Activated CD8-positive, alpha-beta T cell treated with anti-CD3 and anti-CD28 coated beads, Interleukin-2, amount 10 ng/mL, durations not matched to agents 7 days and 5 days (primary cell): ENCODE measurements at places on chromosomes 16 and 17.

DNA sequence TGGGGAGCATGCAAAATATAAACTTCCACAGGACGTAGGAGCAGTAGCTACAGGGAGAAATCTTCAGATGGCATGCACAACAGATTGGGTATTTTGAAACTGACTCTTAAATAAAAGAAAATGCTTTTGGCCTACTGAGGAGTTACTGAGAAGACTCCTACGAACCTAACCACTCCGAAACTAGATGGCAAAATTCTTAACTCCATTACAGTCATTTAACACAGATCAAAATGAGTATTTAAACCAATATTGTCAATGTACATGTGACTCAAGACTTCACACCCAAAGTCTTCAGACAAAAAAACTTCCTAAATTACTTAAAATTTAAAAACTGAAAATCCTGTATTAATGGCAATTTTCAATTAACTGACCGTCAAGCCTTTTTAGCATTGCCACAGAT, 8.4 kb upstream of the TERB1 start:
- no peak for DNase-seq

- no peak for DNase-seq
Measured at GRCh38 chr17:20993863-20994778, 48.7 kb downstream of the USP22 start.

- no peak for DNase-seq
Measured at GRCh38 chr16:69701866-69702265, 24.5 kb downstream of the NQO1 start.

GRCh38 chr16:81779536-81780320, 637 bp downstream of the PLCG2 start:
- peak; percentile 34 for DNase-seq

DNA sequence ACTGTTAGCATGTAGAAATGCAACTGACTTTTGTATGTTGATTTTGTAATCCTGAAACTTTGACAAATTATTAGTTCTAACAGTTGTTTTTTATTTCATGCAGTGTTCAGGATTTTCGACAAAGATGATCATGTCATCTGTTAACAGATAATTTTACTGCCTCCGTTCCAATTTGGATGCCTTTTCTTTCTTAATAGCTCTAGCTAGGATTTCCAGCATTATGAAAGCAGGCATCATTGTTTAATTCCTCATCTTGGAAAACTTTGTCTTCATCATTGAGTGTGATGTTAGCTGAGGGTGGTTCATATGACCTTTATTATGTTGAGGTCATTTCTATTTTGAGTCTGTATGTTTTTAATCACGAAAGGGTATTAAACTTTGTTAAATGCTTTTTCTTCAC, 31.9 kb downstream of the RMI2 start:
- no peak for DNase-seq

- peak; percentile 94 for DNase-seq
Measured at GRCh38 chr17:35930211-35931065, at the start of gene RDM1. RDM1 (minus strand) TSS chr17:35930773; CDS start chr17:35930727, 46 bp downstream.

DNA sequence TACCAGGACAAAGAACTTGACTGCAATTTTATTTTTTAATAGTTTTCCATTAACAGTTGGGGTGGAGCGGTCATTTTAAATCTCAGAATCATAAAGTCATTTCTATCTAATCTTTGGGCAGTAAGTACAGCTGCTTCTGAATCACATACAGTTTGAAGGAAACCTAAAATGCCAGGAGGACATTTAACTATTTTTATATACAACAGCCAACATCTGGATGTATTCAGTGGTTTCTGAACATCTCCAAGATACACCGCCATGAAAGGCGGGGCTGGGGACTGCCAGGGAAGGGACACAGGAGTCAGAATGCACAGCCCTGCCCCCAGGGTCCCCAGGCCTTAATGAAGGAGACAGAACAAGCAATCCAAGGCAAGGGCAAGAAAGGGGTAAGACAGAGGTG, 392.3 kb downstream of the SLC39A11 start:
- no peak for DNase-seq

DNA sequence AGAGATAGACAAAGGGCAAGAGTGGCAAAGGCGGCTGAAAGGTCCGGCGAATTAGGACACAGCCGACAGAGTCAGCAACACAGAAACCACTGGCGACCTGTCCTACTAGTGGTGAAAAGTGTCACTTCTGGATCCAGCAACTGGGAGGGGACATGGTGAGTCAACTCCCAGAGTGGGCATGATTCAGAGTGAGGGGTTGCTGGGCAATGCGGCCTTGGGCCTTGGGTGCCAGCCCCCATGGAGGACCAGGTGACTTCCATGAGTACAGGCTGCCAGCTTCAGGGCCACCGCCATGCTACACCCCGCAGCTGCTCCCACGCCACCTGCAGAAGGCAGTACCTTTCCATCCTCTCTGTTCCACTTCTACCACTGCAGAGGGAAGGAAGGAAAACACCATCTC, 110.6 kb downstream of the ZFHX3 start:
- DNase-seq, result no peak

- DNase-seq, result no peak
Measured at GRCh38 chr16:27353853-27354252, 40.1 kb downstream of the IL4R start.

DNA sequence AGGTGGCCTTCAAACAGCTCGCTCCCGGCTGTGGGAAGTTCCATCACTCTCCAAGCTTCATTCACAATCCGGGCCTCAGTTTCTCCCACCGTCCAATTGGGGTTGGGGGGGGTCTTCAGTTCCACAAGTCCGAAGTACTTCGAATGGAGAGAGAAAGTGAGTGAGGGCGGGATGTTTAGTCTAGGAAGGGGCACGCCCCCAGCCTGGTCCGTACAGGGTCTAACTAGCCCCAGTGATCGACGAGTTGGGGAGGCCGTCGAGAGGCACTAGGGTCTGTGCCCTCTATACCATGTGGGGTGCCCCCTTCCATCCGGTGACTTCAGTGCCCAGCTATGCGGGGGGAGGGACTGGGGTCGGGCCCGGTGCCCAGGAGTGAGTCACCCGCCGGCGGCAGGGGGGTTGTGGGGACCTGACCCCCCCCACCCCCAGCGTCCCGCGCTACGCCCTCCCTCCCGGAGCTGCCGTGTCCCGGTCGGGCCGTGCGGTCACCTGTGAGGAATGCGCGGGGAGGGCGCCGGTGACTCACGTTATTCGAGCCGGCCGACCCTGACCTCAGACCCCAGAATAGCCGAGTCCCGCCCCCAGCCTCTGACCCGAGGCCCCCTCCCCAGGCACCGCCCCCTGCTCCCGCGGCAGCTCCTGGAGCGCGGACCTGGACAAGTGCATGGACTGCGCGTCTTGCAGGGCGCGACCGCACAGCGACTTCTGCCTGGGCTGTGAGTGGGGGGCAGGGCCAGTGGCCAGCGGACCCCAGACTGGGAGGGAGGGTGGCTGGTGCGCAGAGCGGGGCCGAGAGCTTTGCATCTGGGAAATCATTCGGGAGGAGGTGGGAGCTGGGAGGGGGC, 658 bp downstream of the TNFRSF12A start:
- peak; percentile 52 for DNase-seq
